ENCODE measurements at places on chromosomes 1 and 21.

GRCh38 chr1:91651661-91652071, 151.0 kb downstream of the CDC7 start:
- DNase-seq, result no peak

GRCh38 chr21:34335316-34335715, 28.5 kb upstream of the KCNE2 start:
- no peak for DNase-seq

DNA sequence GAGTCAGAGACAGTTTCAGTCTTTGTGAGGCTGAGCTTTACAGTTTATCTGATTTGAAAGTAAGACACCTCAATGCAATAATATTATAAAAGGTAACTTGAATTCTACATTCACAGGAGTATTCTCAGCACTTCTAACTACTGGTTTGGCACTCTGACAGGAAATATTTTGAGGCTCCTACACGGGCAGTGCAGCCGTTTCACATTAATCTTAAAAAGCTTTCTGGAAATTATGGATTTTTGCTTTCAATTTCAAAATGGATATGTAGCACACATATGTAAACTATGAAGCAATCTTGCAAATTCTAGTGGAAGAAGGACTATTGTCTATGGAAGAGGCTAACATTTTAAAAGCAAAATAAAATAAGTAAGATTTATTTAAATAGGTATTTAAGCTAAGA, 262.9 kb upstream of the SNX7 start:
- no peak for DNase-seq

GRCh38 chr1:52582116-52582696, 20.0 kb upstream of the GPX7 start:
- DNase-seq, result no peak

DNA sequence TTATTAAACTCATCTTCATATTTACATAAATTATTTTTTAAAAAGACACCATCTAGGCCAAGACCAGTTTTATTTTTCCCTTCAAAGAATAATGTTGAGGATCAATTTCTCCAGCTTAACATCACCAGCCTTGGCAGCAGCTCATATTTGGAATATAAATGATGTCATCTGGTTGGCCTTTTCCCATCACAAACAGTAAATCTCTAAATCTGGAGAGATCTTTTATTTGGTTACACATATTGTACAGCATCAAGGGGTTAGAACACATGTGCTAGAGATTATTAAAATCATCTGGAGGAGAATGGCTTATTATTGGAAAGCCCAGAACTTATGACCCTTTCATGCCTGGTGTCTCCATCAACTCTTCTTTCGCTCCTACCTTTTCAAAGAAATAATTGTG, 508.8 kb downstream of the PLPP3 start:
- no peak for DNase-seq

DNA sequence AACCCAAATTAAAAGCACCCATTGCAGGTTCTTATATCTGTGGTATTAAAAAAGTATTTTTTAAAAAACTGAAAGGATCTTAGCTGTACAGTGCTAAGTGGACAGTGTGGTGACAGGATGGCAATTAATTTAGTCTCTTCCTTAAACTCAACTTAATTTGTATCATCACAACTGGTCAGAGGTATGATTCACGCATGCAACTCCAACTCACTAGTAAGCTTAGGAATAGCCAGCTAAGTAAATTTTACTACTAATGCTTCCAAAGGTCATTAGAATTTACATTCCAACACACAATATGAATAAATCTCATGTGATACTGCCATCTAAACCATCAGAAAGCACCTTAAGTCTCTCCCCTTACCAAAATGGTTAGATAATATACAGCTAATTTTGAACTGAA, 35.4 kb downstream of the ENAH start:
- DNase-seq, result no peak

GRCh38 chr1:220789532-220790147, 2.9 kb downstream of the MTARC1 start:
- DNase-seq, result no peak

- no peak for DNase-seq
Observed at GRCh38 chr21:42569732-42570301, 56.2 kb downstream of the SLC37A1 start.

- DNase-seq, result no peak
Observed at GRCh38 chr1:113783254-113784103, 24.2 kb upstream of the PHTF1 start.

- no peak for DNase-seq
Observed at GRCh38 chr1:47834326-47834725, 162.9 kb downstream of the TRABD2B start.

DNA sequence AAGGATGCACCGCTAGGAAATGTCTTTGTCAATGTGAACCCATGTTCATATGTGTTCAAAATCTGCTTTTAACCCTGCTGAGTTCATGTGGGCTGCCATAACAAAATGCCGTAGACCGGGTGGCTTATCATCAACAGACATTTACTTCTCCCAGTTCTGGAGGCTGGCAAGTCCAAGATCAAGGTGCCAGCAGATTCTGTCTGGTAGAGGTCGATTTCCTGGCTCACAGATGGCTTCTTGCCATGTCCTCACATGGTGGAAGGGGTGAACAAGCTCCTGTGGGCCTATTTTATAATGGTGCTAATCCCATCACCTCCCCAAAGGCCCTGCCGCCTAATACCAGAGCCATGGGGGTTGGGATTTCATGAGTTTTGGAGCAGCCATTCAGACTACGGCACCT, 4.6 kb upstream of the CDCP2 start:
- DNase-seq, result no peak

GRCh38 chr1:156690675-156691036, 13.4 kb upstream of the NES start:
- no peak for DNase-seq

GRCh38 chr1:59266180-59266926, 30.5 kb upstream of the FGGY start:
- no peak for DNase-seq

DNA sequence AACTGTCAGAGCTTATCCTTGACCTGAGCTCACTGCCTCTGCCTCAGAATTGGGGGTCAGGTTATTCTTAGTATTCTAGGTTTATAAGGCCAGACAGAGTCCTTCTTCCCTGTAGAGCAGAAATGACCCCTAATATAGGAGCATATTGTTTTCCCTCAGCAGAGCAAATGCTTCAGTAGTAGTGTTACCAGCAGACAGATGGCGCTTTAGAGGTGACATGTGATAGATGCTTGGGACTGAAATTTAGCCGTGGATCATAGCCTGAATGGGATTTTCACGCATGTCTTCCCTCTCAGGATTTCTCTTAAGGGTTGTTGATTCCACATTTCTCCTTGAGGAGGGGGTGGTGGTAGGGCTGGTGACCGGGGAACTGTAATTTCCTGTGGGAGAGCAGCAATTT, 24.5 kb downstream of the ADARB1 start:
- DNase-seq, result peak; percentile 58

- DNase-seq, result no peak
Observed at GRCh38 chr1:78540048-78540447, 49.3 kb downstream of the PTGFR start.

GRCh38 chr1:114043548-114043947, 64.3 kb downstream of the OLFML3 start:
- DNase-seq, result no peak

DNA sequence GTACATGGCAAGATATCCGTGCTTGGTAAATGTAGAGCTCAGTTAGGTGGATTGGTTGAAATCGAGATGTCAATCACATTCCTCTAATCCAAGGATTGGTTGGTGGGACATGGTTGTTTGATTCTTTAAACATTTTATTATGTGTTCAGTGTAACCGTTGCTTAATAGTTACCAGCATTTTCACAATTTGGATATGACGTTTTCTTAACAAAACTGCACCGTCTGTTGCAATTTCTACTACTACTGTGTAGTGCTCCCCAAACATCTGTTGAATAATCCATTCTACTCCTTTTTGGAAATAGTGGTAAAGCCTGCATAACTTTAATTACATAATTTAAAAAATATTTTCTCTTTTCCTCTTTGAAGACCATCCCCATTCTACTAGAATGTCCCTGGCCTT, 16.3 kb downstream of the OR2B11 start:
- DNase-seq, result no peak

- DNase-seq, result peak; percentile 73
Observed at GRCh38 chr1:172826096-172826741, 167.3 kb downstream of the FASLG start.

GRCh38 chr1:29696656-29697390, 460.5 kb downstream of the PTPRU start:
- DNase-seq, result no peak

- no peak for DNase-seq
Observed at GRCh38 chr1:154779551-154780189, 90.4 kb downstream of the KCNN3 start.

GRCh38 chr1:160416369-160416768, 16.0 kb downstream of the VANGL2 start:
- peak; percentile 78 for DNase-seq

DNA sequence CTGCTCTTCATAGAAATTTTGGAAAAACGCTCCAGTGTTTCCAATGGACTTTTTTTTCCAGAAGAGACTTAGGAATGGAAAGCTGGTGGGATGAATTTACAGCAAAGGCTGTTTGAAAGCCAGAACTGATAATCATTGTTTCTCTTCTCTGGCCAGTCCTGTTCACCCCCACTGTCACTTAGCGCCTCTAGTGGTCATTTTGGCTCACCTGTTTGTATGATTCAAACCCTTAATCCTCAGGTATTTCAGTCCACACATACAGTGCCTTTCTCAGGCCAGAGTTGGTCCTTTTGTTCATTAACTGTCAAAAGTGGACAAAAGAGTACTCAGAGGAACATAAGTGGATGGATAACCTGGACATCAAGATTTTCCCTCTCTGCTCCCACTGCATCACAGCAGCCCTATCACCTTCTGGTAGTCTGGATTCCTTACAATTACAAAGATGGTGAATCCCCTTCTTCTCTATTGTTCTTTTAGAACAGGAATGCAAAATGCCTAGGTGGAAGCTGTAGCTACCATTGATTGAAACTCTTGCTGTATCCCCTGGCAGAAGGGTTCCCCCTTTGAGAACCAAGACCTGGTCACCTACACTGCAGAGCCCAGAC, 177.6 kb upstream of the OLFM3 start:
- peak; percentile 74 for DNase-seq

- no peak for DNase-seq
Observed at GRCh38 chr21:35606146-35606545, 454.2 kb downstream of the SETD4 start.

- DNase-seq, result no peak
Observed at GRCh38 chr21:16028142-16028541, 298.4 kb downstream of the USP25 start.

GRCh38 chr1:15762546-15762945, 4.0 kb downstream of the FBLIM1 start:
- peak; percentile 59 for DNase-seq

- no peak for DNase-seq
Observed at GRCh38 chr1:28244549-28245251, 8.8 kb downstream of the ATP5IF1 start.

DNA sequence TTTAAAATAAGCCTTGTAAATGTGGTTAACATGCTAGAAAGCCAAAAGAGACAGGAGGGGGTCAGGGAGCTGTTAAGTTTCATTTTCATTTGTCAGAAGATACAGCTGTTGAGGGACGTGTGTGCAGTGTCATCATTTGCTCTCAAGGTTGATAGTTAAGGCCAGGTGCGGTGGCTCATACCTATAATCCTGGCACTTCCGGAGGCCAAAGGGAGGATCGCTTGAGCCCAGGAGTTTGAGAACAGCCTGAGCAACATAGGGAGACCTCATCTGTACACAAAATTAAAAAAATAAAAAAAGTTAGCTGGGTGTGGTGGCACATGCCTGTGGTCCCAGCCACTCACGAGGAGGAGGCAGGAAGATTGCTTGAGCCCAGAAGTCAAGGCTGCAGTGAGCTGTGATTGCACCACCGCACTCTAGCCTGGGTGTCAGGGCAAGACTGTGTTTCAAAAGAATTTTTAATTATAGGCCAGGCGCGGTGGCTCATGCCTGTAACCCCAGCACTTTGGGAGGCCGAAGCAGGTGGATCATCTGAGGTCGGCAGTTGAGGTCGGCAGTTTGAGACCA, 22.7 kb downstream of the ZBTB8OS start:
- no peak for DNase-seq

- DNase-seq, result no peak
Observed at GRCh38 chr1:19160831-19161230, 49.2 kb downstream of the UBR4 start.

DNA sequence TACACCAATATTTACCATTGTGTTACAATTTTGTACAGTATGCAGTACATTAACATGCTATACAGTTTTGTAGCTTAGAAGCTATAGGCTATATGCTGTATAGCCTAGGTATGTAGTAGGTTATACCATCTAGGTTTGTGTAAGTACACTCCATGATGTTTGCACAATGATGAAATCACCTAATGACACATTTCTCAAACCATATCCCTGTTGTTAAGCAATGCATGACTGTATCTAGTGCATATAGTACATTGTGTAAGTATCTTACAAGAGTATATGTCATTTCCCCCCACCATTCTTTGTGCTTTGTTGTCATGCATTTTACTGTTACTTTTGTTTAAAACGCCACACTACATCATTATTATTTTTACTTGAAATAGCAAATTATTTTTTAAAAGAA, 65.7 kb upstream of the RNF11 start:
- no peak for DNase-seq

- no peak for DNase-seq
Observed at GRCh38 chr1:24009406-24009805, 29.3 kb upstream of the SRSF10 start.

DNA sequence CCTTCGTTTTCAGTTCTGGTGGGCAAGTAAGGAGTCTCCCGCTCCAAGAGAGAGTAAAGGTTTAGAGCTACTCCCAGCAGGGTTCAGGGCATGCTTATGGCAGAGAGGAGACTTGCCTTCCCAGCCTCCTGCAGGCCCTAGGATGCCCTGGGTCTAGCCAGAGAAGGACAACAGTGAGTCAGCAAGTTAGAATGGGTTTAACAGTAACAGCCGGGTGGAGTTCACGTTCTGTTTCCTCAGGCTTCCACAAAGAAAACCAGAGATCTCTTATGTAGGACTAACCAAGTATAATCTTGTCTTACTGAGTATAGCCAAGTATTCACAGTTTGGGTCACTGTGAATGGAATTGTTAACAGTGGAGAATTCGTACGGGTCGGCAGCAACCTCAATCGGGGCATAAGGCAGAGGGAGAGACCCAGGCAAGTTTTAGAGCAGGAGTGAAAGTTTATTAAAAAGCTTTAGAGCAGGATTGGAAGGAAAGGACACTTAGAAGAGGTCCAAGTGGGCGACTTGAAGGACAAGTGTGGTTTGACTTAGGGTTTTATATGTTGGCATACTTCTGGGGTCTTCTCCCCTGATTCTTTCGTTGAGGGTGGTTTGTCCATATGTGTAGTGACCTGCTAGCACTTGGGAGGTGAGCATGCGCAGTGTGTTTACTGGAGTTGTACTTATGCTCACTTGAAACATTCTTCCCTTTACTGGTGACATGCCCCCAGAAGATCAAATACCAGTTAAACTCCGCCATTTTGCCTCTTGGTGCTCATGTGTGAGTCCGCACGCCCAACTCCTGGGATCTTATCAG, 4.5 kb downstream of the OVAAL start:
- no peak for DNase-seq
